ENCODE measurements at places on chromosomes 12 and 14.

GRCh38 chr12:30585877-30586276 is 109.8 kb downstream of the IPO8 start:
- no peak for DNase-seq

DNA sequence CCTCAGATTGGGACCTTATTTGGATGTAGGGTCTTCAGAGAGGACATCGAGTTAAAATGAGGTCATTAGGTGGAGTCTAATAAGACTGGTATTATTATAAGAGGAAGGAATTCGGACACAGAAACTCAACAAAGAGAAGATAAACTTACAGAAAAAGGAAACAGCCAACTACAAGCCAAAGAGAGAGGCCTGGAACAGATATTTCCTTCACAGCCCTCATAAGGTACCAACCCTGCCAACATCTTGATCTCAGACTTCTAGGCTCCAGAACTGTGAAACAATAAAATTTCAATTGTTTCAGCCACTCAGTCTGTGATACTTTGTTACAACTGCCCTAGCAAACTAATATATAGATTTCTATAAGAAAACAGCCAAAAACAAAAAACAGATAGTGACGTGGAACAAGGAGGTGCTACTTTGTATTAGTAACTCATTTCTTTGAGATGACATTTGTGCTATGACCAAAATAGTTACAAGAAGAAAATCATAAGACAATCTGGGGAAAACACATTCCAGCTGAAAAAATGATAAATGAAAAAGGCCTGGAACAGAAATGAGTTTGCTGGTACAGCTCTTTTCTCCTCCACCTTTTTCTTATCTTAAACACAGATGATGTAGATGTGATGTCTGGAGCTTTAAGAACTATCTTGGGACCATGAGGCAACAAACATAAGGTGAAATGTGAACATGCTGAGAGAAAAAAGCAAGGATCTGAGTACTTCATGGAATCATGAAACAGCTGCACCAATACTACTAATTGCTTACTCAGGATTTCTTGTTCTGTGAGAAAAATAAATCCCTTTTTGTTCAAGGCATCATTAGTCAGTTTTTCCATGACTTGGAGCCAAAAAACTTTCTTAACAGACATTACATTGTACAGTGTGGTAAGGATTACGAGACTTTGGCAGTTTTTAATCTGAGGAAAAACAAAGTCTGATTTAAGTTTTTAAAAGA is 243.2 kb downstream of the ANO6 start:
- no peak for DNase-seq

DNA sequence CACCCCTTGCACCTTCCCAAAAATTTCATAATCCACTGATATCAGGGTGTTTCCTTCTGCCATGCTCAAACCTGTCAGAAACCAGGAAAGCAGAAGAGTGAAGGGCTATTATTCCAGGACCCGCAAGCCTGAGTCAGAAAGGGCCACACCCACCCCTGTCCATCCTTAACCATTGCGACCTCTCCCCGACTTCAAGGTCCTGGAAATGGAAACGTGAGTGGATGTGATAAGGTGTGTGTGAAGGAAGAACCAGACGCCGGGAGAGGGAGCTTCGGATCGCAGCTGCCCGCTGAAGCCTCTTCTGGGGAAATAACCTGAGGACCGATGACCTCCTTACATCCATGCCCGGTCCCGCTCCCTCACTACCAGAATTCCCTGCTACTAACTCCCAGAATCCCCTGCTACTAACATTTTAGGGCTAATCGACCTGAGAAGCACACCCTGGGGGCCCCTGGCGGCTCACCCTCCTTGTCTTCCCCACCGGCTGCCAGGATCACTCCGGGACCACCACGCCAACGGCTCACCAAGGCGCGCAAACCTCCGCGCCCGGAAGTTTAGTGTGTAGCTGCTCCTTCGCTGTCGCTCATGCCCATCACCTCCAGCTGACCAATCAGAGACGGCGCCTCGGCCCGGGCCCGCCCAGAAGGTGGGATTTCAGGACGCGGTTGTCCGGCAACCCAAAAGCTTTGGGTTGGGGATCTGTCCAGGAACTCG is at the start of gene ACYP1:
Gene ACYP1 (minus strand): TSS at position 534 of the 714 bp plus-strand sequence. CDS start 471 bp downstream, at position 63.
- peak; percentile 42 for DNase-seq

- no peak for DNase-seq
Observed at GRCh38 chr14:56422703-56423213, 156.8 kb upstream of the TMEM260 start.

DNA sequence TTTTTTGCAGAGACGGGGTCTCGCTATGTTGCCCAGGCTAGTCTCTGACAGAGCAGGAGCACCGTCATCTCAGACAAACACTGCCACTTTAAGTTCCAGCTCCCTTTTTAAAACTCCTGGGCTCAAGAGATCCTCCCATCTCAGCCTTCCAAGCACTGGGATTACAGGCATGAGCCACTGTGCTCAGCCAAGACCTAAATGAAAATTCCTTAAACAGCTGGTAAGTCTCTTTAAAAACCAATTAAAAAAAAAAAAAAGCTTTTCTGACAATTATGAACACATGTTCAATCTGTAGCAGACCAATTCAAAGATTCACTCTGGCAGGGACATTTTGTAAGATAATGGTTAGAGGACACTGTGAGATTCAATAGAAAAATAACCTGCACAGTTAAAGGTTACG is 77.8 kb downstream of the HECTD4 start:
- no peak for DNase-seq

DNA sequence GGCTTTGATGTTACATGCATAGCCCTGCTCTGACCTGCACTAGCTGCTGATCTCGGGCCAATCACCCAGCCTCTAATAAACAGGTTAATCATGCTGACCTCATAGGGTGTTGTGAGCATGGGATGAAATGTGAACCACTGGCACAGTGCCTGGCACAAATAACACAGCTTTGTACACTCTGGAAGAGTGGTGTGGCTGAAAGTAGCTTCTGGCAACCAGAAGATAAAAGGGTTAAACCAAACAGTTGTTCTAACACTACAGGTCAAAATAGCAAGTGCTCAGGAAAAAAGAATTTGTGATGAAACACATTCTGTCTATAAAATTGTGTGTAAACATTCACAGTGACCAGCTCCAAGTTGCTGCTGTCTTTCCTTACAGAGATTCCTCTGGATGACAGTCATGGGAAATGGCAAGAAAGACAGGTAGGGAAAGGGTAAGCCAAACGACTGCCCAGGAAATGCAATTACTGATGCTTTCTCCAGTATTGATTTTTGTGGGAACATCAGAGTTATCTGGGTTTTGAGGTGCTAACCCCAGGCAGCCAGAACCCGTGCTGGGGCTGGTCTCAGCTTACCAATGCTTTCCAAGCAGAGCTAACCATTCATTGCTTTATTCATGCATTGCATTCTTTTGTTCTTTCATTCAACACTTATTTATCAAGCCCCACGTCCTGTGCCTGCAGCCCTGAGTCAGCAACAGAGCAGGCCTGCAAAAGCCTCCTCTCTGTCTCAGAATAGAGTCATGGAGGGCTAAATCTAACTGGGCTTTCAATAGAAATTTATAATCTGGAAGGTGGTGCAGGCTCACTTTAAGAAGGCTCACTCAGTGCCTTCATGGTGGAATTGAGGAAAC is 38.1 kb upstream of the CAPRIN2 start:
- no peak for DNase-seq

DNA sequence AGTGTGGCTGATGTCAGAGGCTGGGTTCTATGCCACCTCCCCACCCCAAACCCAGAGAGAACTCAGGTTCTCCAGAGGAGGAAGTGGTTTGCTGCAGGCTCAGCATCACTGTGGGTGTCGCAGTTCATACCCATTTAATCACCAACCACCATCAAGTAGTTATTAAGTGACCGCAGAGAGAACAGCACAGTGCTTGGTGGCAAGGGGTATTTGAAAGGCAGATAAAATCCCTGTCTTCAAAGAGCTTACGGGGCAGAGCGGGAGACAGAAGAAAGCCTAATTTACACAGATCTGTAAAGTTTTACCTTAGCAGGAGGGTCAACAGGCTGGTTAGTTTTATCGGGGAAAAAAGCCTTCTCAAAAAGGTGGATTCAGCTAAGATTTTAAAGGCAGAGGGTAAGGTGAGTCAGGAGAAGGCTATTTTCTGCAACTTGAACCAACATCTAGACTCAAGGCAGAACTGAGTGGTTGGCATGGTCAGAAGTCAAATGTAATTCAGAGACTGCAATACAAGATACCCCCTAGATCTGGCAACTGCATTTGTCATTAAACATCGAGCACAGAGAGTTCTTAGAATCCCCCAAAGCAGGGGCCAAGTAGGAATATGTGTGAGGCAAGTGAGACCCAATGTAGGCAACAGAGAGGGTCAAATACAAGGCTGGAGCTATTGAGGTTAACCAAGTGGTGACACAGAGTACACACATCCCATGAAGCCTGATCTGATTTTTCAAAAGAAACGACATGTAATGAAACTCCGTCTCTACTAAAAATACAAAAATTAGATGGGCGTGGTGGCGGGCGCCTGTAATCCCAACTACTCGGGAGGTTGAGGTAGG is 13.2 kb downstream of the PXN start:
- peak; percentile 30 for DNase-seq

- no peak for DNase-seq
Observed at GRCh38 chr12:91852634-91853033, 293.0 kb downstream of the BTG1 start.

GRCh38 chr14:54182419-54183045 is 214.3 kb upstream of the CDKN3 start:
- no peak for DNase-seq

DNA sequence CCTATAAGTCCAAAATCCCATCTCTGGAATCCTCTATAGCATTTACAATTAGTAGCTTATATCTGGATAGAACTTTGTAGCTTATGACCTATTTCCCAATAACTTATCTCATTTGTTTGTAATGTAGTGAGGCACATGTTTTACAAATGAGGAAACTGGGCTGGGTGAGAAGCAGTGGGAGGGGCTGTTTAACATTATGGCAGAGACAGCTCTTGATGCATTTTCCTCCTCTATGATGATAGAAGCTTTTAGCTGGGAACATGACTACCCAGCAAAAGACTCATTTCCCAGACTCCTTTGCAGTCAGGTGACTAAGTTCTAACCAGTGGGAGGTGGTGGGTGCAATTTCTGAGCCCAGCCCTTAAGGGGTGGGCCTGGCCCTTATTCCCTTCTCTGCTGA is 179.7 kb downstream of the TTC8 start:
- DNase-seq, result no peak

GRCh38 chr12:59833408-59833807 is 237.6 kb downstream of the SLC16A7 start:
- no peak for DNase-seq

- DNase-seq, result no peak
Observed at GRCh38 chr12:102543494-102544485, 63.4 kb upstream of the IGF1 start.

GRCh38 chr14:68908803-68909202 is 70.3 kb downstream of the ACTN1 start:
- DNase-seq, result no peak

DNA sequence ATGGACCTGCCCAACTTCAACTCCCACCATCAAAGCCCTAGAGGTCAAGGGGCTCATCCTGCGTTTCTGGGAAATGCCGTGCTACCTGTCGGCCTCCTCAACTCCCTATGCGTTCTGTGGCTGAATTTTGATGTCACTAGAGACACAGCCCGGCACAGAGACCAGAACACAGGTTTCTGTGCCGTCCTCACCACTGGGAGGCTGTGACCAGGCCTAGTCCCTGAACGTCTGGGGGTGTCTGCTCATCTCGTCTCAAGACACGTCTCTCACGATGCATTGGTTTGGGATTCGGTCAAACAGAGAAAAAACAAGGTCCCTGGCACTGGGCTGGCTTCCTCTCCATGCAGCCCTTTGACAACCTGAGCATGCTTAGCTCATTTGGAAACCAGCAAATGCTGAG is 33.5 kb downstream of the SLC15A4 start:
- no peak for DNase-seq

- no peak for DNase-seq
Observed at GRCh38 chr14:87217023-87217422, 776.0 kb downstream of the GALC start.

GRCh38 chr14:93019367-93019843 is 96.3 kb downstream of the ITPK1 start:
- DNase-seq, result no peak

DNA sequence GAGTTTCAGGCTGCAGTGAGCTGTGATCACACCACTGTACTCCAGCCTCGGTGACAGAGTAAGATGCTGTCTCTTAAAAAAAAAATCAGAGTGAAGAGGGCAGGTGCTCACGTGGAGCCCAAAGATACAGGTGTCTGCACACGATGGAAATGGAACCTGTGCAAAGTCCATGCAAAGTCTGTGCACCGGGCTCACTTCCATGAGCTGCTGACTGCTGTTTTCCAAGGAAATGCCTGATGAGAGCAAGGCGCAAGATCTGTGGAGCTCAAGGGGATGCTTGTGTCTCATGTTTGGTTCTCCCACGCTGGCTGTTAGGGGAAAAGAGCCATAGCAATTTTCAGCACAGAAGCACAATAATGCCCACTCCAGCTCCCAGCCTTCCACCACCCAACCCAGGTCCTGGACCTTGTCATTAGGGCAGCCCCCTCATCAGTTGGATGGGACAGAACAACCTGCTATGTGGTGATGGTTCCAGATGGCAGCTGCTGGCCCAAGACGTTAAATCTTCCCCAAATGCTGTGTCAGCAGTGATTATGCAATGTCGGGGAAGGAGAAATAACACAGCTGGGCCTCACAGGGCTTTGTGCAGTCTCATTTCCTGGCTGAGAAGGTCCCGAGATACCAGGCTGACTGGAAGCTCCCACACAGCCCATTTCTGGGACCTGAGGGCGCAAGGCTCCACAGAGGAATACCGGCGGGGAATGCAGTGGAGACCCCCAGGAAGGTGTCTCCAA is 27.9 kb upstream of the DICER1 start:
- DNase-seq, result peak; percentile 74

DNA sequence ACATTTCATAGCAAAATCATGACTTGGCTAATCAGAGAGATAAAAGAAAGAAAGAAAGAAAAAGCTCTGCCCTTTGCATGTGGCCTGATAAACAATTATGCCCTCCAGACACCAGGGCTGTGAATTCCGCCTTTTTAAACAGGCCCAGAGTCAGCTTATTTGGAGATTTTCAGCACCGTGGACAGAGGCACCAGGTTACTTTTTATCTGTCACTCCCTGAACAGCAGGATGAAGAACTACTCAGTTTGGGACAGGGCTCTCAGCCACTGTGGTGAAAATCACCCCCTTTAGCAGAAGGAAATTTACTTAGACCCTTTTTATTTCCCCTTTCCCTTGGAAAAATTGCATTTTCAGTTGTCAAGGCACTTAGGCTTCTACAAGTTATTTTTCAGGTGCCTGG is 359.9 kb downstream of the NRXN3 start:
- DNase-seq, result no peak

- DNase-seq, result no peak
Observed at GRCh38 chr14:55562135-55562534, 17.9 kb upstream of the KTN1 start.

- DNase-seq, result no peak
Observed at GRCh38 chr12:25725931-25726330, 172.8 kb upstream of the LMNTD1 start.

- DNase-seq, result no peak
Observed at GRCh38 chr14:86779416-86779815, 1213.6 kb downstream of the GALC start.

DNA sequence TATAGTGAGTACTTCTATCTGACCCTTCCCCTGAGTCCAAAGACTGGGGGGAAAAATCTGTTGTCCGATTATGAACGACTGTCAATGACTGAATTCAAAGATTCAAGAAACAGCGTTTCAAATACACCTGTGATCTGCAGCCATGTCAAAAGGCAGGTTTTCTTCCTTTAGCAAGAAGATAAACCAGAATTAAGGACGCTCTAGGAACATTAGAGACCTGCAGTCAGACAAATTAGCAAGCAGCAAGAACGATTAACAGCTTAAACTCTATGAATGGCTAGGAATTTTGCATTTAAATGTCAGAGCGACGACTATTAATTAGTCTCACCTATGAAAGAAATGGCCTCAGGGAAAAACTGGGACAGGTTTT is 2.1 kb downstream of the DUSP6 start:
- DNase-seq, result no peak

Data from GF-D8 (cell line).